Islet precursor cell (in vitro differentiated cells): ENCODE measurements at places on chromosomes 5 and 9.

- DNase-seq = no peak
Measured at GRCh38 chr5:91668261-91668660, 285.1 kb upstream of the ARRDC3 start.

- DNase-seq = peak; percentile 85
Measured at GRCh38 chr5:155085282-155085989, 71.9 kb downstream of the KIF4B start.

GRCh38 chr9:95189251-95190098 lies 128.0 kb downstream of the FANCC start:
- no peak for DNase-seq

- peak; percentile 98 for DNase-seq
Measured at GRCh38 chr5:39424736-39425637, at the start of gene DAB2. Gene DAB2 (minus strand): TSS chr5:39424980. CDS start chr5:39394320, 30,660 bp downstream.

DNA sequence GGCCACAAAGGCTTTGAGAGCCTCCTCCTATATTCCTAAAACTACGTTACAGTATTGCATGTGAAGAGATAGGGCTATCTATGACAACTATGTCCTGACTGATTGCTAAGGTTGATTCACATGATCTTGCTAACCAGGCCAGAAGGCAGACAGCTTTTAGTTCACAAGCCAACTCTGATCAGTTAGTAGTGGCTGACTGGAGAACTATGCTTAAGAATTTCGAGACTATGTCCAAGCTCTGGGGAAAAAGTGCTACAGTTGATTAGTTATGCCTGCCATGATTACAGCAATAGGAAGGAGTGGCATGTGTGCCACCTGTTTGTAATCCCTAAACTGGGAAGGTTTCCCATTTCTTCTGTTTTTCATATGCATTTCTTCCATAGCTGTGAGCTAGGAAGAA lies 223.4 kb downstream of the DOCK8 start:
- no peak for DNase-seq

DNA sequence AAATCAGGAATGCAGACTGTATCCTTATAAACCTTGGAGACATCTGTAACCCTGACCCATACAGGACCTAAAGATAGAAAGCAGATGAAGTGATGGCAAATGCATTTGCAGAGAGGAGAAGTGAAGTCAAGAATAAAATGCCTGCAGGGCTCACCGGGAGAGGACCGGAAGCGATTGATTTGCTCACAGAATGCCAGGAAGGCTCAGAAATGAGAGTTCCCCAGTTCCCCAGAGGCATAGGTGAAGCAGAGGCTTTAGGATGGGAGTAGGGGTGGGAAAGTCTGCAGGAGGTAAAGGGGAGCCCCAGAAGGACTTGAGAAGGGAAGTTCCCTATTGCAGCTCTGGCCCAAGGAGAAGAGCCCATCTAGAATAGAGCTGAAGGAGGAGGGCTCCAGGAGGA lies 63.9 kb upstream of the TNFAIP8 start:
- DNase-seq = no peak

DNA sequence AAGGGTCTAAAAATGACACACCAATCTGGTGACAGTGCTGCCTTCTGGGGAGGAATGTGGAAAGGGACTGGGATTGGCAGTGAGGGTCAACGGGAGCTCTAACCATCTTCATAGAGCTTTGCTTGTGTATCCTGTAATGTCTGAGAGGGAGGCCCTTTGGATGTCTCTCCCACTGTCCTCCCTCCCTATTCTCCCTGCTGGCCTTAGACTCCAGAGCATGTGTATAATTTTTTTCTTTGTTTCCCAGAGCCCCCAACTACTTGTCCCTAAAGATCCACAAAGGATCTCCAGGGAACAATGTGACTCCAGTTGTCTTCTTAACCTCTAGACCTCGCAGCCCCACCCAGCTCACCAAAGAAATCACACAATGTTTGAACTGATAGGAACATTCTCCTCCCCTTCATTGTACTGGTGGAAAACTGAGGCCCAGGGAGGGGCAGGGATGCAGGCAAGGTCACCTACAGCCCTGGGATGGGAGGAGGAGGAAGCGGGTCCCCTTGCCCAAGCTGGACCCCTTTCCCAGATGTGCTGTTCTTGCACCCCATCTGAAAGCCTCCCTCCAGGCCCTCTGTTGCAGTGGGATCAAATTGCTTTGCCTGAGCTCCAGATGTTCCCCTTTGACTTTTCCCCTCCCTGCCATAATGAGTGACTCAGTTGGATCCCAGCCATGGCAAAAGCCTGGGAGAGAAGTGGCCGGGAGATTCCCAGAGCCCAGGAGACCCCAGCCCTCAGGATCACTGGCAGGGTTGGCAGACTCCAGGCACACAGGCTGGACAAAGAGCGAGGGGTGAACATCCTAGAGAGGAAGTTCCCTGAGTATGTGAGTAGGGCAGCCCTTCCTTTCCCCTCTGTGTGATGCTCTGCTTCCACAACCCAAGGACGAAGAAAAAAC lies 21.8 kb downstream of the SPARC start:
- no peak for DNase-seq

DNA sequence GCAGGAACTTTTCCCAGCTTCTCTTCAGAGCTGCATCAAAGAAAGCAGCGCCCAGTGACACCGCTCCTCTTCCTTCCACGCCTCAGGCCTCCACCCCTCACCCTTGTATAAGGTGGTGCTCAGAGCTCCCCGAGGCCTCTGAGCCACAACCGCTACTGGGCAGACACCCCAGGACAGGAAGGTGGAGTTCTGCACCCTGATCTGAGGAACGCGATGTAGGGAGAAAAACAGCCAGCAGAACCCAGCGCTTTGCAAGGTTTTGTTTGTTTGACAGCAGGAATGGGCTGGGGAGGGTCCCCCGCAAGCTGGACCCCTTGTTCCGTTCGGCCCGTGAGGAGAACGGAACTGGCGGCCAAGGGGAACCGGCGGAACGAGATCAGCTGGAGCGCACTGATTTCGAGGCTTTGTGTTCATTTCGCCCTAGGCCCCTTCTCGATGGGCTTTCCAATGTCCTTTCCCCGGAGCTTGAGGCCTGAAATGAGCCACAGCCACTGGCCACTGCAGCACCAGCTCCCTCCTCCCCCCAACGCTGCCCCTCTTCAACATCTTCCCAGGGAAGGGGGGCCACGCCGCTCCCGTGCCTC lies 4.1 kb downstream of the EDF1 start:
- DNase-seq = no peak

DNA sequence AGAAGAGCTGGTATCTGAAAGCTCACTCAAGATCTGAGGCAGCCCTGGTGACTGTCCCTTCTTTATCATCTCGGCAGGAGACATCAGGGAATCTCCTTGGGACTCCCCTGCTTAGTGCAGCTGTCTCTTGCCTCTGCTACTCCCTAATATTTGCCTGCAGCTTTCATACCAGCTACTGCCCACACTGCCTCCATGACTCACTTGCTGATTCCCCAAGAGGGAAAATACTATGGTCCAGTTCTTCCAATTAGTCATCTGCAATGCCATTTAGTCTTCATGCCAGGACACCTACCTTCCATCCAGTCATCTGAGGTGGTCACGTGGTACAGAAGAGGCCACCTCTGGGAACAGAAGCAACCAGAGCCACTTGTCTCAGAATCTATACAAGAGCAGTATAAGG lies 270.8 kb downstream of the NTRK2 start:
- DNase-seq = no peak

GRCh38 chr5:145245354-145245753 lies 589.8 kb downstream of the PRELID2 start:
- DNase-seq = no peak

DNA sequence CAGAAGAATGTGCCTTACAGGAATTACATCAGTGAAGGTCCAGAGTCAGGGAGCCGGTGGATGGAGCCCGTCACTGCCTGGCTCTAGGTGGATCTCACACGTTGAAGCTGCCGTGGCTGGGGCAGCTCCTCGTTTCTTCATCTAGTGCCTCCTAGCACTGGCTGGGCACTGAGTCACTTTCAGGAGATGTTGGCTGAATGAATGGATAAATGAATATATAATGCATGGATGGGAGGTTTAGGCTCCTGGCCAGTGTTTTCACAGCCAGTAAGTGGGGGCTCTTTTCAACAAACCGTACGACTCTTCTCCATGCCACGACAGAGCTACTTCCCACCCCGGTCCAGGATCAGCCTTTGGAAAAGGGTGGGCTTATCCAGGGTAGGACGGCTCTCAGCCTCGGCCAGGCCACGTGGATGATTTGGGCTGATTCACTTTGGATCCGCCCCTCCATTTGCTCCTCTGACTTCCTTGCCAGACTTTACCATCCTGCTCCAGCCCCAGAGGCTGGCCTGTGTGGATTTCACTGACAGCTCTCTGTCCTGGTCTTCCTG lies 1.3 kb upstream of the SH3PXD2B start:
- peak; percentile 87 for DNase-seq

- DNase-seq = no peak
Measured at GRCh38 chr5:40570408-40571129, 109.1 kb upstream of the PTGER4 start.

- DNase-seq = no peak
Measured at GRCh38 chr5:52885614-52886013, 97.9 kb downstream of the ITGA1 start.

DNA sequence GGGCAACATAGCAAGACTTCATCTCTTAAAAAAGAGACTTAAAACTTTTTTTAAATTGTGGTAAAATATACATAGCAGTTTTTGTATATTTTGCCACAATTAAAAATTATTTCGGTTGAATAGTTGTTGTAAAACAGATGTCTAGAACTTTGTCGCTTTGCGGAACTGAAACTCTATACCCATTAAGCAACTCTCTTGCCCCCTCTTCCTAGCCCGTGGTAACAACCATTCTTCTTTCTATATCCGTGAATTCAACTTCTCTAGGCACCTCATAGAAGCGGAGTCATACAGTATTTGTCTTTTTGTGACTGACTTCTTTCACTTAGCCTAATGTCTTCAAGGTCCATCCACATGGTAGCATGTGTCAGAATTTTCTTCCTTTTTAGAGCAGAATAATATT lies 43.3 kb downstream of the SPARC start:
- DNase-seq = no peak

DNA sequence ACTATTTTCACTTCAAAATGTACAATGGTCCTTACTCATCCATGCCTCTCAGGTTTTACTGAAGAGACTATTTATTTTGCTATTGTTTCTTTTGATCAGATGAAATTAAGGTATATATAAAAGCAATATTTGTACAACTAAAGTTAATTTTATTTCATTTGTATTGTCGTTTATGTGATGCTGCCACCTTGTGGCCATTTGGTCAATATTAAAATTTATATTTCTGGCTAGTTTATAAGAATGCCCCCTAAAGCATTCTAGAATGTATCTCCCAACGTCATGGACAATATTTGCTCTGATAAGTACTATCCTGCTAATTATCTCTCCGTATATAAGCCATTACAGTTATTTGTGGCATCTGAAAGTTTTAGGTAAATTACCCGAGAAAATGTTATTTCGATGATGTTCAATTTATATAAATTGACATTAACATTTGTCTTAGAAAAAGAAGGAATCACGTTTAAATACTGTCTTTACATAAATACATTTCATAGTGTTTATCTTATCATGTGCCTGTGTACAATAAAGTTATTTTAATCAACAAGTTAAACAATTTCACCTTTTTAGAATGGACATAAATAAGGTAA lies 680.0 kb downstream of the TAF11L14 start:
- no peak for DNase-seq

- DNase-seq = no peak
Measured at GRCh38 chr9:131432050-131432449, 38.2 kb downstream of the PRRC2B start.

DNA sequence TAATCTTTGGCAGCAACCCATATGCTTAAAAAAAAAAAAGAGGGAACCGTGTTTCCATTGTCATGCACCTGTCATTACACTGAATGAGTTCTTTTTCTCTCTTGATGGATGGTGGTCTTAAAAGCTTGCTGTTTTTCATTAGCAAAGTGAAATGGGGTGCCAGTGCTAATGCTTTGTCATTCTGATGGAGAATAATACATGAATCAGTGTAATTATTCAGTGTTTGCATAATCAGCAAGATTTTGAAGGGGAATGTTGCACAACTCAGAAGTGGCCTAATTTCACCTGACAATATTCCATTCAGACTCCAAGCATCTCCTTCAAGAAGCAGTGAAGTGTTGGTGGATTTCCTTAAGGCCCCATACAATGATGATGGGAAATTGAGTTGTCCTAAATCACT lies 38.1 kb downstream of the MAP1B start:
- no peak for DNase-seq

DNA sequence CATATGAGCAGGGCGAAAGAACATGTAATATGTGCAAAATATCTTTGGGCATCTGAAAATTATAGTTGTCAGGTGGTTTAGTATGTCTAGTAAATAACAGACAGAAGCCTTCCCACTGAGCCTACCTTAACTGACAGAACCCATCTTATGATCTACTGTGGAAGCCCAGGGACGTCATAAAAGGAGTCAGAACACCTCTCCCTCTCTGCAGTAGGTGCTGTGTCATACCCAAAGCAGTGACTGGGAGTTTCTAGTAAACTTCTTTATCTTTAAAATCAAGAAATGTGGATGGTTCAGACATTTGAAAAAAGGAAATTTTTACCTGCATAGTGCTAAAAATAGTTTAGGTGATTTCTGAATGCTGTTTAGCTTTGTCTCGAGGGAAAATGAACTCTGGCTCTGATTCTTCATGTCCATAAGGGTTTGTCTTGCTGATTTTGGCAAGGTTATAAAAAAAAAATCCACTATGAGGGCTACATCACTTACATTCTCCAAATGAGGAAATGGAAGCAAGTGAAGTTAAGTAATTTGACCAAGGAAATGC lies 104.0 kb downstream of the NUDT12 start:
- DNase-seq = no peak

GRCh38 chr5:134577022-134577795 lies 51.7 kb downstream of the JADE2 start:
- peak; percentile 85 for DNase-seq
